Esophagus squamous epithelium (tissue), 5 donors: ENCODE measurements at places on chromosomes 1 and 21. TPM values are rescaled to one million over a fixed set of nuclear protein-coding genes. Genes with fewer than 3 reads are reported as not detected.

DNA sequence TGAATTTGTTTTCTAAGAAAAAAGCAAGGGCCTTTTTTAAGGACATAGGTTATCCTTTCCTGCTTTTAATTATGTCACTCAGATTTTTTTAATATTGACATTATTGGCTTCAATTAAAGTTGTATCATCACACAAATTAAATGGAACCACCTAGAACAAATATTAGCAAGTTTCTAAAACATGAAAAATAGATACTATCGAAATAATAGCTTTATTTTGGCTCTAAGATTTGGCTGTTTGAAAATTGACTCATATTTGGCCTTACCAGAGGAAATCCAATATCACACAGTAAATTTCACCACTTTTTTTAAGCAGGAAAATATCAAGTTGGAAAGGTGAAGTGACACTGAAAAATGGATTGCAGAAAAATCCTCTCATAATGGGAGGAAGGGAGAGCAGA is 9.2 kb downstream of the DNASE2B start:
- H3K27ac ChIP-seq = no peak overlapping the region
- H3K4me1 ChIP-seq = no peaks in the 10 kb centered on the region
- no peaks in the 10 kb centered on the region for H3K27me3 ChIP-seq
- no peak overlapping the region for H3K4me3 ChIP-seq
- no peak for DNase-seq
- no peaks in the 10 kb centered on the region for H3K36me3 ChIP-seq

DNA sequence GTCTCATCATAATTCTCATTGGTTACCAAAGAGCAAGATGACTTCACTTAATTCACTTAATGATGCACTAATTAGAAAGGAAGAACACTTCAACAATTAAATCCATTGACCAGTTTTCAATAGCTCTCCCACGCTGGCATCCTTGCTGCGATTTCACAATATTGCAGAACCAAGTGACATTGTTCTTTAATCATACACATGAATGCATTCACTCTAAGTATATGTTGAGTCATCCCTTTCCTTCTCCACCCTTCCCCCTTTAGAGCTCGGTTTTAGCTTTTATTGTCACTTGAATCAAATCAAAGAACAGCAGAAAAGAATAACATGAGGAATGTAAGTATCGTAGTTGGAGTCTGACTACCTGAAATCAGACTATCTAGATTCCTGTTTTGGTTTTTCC is 233.6 kb upstream of the FMN2 start:
- no peaks in the 10 kb centered on the region for H3K36me3 ChIP-seq
- no peaks in the 10 kb centered on the region for H3K4me1 ChIP-seq
- H3K4me3 ChIP-seq = no peak overlapping the region
- no peaks in the 10 kb centered on the region for H3K27me3 ChIP-seq

GRCh38 chr1:9715536-9716226 is 64.2 kb downstream of the PIK3CD start:
- H3K4me1 ChIP-seq = peaks cover 42% of the 10 kb centered on the region
- H3K27me3 ChIP-seq = no peaks in the 10 kb centered on the region
- H3K36me3 ChIP-seq = peaks cover 4% of the 10 kb centered on the region
- DNase-seq = no peak

Gene PIGC
- total RNA-seq = 20.8 TPM

GRCh38 chr1:185449378-185450059 is 132.5 kb upstream of the IVNS1ABP start:
- H3K4me1 ChIP-seq = no peaks in the 10 kb centered on the region
- no peak overlapping the region for H3K27ac ChIP-seq
- no peaks in the 10 kb centered on the region for H3K36me3 ChIP-seq
- H3K4me3 ChIP-seq = no peak overlapping the region
- H3K27me3 ChIP-seq = no peaks in the 10 kb centered on the region
- no peak for DNase-seq

GRCh38 chr1:167681024-167681423 is 40.8 kb upstream of the MPZL1 start:
- DNase-seq = no peak
- H3K27ac ChIP-seq = no peak overlapping the region
- peaks cover 55% of the 10 kb centered on the region for H3K4me1 ChIP-seq
- H3K36me3 ChIP-seq = peaks cover 7% of the 10 kb centered on the region

DNA sequence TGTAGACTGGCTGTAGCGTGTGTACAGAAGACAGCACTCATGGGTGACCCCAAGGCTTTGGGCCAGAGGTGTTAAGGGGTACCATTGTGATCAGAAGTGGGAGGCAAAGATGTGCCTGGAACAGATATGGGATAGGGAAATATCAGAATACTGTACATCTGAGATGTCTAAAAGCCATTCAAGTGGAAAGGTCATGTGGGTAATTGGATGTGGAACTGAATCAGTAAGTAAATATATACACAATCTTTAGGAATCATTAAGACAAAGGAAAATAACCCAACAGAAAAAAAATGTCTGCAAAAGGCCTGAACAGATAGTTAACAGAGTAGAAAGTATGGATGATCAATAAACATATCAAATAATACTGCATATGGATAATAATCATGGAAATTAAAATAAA is 26.5 kb downstream of the OR13G1 start:
- no peak overlapping the region for H3K4me3 ChIP-seq
- H3K27me3 ChIP-seq = no peaks in the 10 kb centered on the region
- DNase-seq = no peak

DNA sequence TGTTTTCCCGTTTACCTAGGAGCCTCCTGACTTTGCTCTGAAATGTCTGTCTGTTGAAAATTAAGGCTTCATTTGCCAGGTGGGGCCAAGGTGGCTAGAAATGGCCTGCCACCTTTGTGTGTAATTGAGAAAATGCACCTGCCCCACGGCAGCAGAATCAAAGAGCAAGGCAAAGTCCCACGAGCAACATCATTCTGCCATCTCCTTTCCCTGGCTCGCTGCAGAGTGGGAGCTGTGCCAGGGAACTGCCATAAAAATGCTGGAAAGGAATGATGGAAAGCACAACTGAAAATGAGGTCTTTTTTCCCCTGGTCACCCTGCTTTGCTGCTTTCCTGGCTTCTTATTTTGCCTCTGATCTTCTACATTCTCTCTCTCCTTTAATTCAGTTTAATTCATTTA is 5.5 kb upstream of the OLFML2B start:
- no peak for DNase-seq
- no peaks in the 10 kb centered on the region for H3K4me1 ChIP-seq
- H3K36me3 ChIP-seq = no peaks in the 10 kb centered on the region
- no peak overlapping the region for H3K4me3 ChIP-seq

Gene RNF220
- total RNA-seq = 61.9 TPM

- no peak for DNase-seq
- no peaks in the 10 kb centered on the region for H3K36me3 ChIP-seq
- H3K27me3 ChIP-seq = no peaks in the 10 kb centered on the region
- no peak overlapping the region for H3K27ac ChIP-seq
- no peaks in the 10 kb centered on the region for H3K4me1 ChIP-seq
- no peak overlapping the region for H3K4me3 ChIP-seq
These were observed 140.3 kb upstream of the ATP1B1 start for GRCh38 chr1:168966217-168966616.

GRCh38 chr1:53663529-53664300 is 75.2 kb downstream of the GLIS1 start:
- no peak overlapping the region for H3K27ac ChIP-seq
- H3K27me3 ChIP-seq = no peaks in the 10 kb centered on the region
- no peak overlapping the region for H3K4me3 ChIP-seq
- no peaks in the 10 kb centered on the region for H3K4me1 ChIP-seq
- no peak for DNase-seq
- no peaks in the 10 kb centered on the region for H3K36me3 ChIP-seq

- no peaks in the 10 kb centered on the region for H3K27me3 ChIP-seq
- H3K36me3 ChIP-seq = no peaks in the 10 kb centered on the region
- no peak overlapping the region for H3K27ac ChIP-seq
- DNase-seq = no peak
- no peak overlapping the region for H3K4me3 ChIP-seq
These were observed 246.3 kb upstream of the RAB4A start for GRCh38 chr1:229024528-229025130.

DNA sequence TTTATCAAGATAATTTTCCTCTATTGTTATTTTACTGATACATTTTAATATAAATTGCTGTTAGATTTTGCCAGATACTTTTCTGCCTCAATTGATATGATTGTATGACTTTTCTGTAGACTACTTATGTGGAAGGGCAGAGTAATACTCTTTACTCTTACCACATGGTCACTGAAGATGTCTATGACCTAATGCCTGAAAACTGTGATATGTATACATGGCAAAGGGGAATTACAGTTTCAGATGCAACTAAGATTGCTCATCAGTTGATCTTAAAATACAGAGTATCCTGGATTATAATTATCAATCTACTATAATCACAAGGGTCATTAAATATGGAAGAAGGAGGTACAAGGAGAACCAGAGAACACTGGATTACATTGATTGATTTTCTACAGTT is 1528.0 kb downstream of the BRINP3 start:
- no peak overlapping the region for H3K4me3 ChIP-seq
- H3K36me3 ChIP-seq = no peaks in the 10 kb centered on the region
- no peak overlapping the region for H3K27ac ChIP-seq
- H3K27me3 ChIP-seq = no peaks in the 10 kb centered on the region
- DNase-seq = no peak

DNA sequence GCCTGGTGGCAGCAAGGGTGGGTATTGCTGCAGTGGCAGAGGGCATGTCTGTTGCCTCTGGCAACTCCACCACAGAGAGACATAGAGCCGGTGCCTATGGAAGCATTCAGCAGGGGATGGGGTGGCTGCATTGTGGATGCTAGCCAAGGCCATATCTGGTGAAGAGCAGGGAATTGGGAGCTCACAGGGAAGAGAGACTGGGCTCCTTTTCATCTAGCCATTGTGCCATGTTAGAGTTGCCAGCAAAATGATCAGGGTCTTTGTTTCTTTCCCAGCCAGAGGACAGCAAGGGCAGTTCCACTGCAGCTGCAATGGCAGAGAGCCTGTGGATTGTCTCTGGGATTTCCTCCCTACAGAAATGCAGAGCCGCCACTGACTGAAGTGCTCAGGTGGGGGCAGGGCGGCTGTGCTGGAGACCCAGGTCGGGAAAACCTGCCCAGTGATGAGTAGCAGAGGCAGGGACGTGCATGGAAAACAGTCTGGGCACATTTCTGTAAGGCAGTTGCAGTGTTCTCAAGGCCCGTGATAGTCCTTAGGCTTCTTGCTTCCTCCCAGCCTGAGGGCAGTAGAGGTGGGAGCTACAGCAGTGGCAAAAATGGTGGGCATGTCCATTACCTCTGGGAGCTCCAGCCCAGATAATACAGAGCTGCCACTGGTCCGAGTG is 40.2 kb upstream of the CYP4X1 start:
- H3K27me3 ChIP-seq = peaks cover 4% of the 10 kb centered on the region
- no peaks in the 10 kb centered on the region for H3K36me3 ChIP-seq
- DNase-seq = no peak
- H3K27ac ChIP-seq = no peak overlapping the region
- no peaks in the 10 kb centered on the region for H3K4me1 ChIP-seq

DNA sequence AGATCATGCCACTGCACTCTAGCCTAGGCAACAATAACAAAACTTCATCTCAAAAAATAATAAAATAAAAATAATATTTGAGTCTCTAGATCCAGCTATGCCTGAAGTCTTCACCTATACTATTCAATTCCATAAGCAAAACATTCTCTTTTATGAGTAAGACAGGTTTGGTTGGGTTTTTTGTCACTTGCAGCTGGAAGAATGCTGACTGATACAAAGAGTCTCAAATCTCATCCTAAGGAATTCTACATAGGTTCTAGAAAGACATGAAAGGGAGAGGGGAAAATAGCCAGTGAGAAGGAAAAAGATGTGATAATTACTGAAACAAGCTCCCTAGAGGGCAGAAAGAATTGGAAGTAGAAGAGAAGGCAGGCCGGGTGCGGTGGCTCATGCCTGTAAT is 30.4 kb upstream of the MED18 start:
- H3K27me3 ChIP-seq = no peaks in the 10 kb centered on the region
- H3K4me3 ChIP-seq = no peak overlapping the region
- H3K4me1 ChIP-seq = no peaks in the 10 kb centered on the region
- H3K36me3 ChIP-seq = no peaks in the 10 kb centered on the region
- no peak for DNase-seq

DNA sequence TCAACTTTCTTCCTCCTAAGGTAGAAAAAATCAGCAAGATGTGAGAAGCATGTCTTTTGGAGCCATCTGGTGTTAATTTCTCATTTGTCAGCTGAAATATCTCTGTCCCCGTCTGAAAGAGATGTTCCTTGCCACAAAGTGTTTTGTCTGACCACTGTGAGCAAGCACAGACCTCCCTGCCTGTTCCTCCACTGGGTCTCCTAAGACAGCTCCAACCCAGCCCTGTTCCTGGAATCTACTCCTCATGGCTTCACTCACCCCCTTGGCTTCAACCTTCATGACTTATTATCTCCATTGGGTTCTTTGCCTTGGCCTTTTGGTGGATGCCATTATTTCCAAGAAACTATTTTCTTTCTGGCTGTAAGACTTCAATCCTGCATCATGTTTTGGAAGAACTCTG is 65.7 kb upstream of the CACHD1 start:
- no peak for DNase-seq
- no peaks in the 10 kb centered on the region for H3K36me3 ChIP-seq
- no peak overlapping the region for H3K4me3 ChIP-seq
- no peak overlapping the region for H3K27ac ChIP-seq
- H3K27me3 ChIP-seq = no peaks in the 10 kb centered on the region
- H3K4me1 ChIP-seq = no peaks in the 10 kb centered on the region

- DNase-seq = no peak
- no peaks in the 10 kb centered on the region for H3K36me3 ChIP-seq
- H3K4me1 ChIP-seq = no peaks in the 10 kb centered on the region
- no peaks in the 10 kb centered on the region for H3K27me3 ChIP-seq
These were observed 40.5 kb upstream of the ZNF326 start for GRCh38 chr1:89954401-89954800.

Gene CATSPERE
- total RNA-seq = 0.23 TPM

GRCh38 chr1:41981796-41982195 is 63.1 kb upstream of the HIVEP3 start:
- no peaks in the 10 kb centered on the region for H3K36me3 ChIP-seq
- no peaks in the 10 kb centered on the region for H3K27me3 ChIP-seq
- no peak overlapping the region for H3K27ac ChIP-seq
- DNase-seq = no peak

DNA sequence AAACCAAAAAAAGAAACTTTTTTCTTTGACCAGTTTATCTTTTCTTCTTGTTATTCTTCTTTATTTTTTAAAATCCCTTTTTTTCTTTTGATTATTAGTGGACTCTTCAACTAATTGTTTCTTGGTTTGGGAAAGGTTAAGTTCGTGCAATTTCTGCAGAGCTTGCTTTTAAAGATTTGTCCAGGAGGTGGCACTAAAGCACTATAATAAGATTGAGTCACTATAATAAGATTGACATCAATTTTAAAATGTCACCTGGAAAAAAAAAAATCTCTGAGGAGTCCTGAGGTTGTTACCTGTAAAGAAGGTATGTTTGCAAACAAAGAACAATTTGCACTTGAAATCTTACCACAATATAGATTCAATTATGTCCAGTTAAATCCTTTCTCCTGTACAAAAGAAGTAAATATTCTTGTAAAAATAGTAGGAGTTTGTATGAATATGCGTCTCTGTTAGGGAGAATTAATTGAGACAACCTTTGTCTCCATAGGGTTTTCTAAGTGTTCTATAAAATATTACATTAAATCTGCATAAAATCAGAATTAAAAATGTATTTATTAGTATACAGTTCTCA is 166.7 kb downstream of the ADGRL4 start:
- no peak overlapping the region for H3K27ac ChIP-seq
- H3K27me3 ChIP-seq = no peaks in the 10 kb centered on the region
- no peaks in the 10 kb centered on the region for H3K36me3 ChIP-seq
- DNase-seq = no peak
- H3K4me3 ChIP-seq = no peak overlapping the region
- peaks cover 5% of the 10 kb centered on the region for H3K4me1 ChIP-seq

Gene LCE3D
- total RNA-seq = not detected
